Cardiac muscle cell (in vitro differentiated cells and primary cell): ENCODE measurements at places on chromosomes 1 and 21. TPM values are rescaled to one million over a fixed set of nuclear protein-coding genes. Genes with fewer than 3 reads are reported as not detected.

The PLPPR4 gene
- 3.2 and 4.2 TPM in 2 replicates for total RNA-seq

The PLEKHN1 gene
- total RNA-seq, result 0.36 TPM in 1 of 2 replicates, not detected in the other

The ZNF644 gene
- total RNA-seq, result 37.3 and 43.6 TPM in 2 replicates

The C1orf226 gene
- 7.3 and 10.0 TPM in 2 replicates for total RNA-seq

The CLCA1 gene
- not detected in 2 replicates for total RNA-seq

The IGSF21 gene
- total RNA-seq, result 0.06 and 0.07 TPM in 2 replicates

The RIPPLY3 gene
- total RNA-seq, result not detected in 2 replicates

The NBPF6 gene
- not detected in 2 replicates for total RNA-seq

The SPRR2A gene
- total RNA-seq, result not detected in 2 replicates

The HES2 gene
- not detected in 2 replicates for total RNA-seq

The KRTAP10-7 gene
- not detected in 2 replicates for total RNA-seq

The ZNF669 gene
- total RNA-seq, result 14.6 and 23.2 TPM in 2 replicates

The MFAP2 gene
- 51.9 and 79.7 TPM in 2 replicates for total RNA-seq

The FMO5 gene
- total RNA-seq, result 0.74 and 1.8 TPM in 2 replicates
